A172 (cell line): ENCODE measurements at places on chromosomes 1 and 21.

GRCh38 chr21:36321325-36322082 lies 1.5 kb downstream of the MORC3 start:
- DNase-seq, result peak; percentile 50

- peak; percentile 74 for DNase-seq
Measured at GRCh38 chr1:223831755-223832636, 13.8 kb downstream of the TP53BP2 start.

- DNase-seq, result no peak
Measured at GRCh38 chr21:46617267-46618051, 12.6 kb upstream of the S100B start.

DNA sequence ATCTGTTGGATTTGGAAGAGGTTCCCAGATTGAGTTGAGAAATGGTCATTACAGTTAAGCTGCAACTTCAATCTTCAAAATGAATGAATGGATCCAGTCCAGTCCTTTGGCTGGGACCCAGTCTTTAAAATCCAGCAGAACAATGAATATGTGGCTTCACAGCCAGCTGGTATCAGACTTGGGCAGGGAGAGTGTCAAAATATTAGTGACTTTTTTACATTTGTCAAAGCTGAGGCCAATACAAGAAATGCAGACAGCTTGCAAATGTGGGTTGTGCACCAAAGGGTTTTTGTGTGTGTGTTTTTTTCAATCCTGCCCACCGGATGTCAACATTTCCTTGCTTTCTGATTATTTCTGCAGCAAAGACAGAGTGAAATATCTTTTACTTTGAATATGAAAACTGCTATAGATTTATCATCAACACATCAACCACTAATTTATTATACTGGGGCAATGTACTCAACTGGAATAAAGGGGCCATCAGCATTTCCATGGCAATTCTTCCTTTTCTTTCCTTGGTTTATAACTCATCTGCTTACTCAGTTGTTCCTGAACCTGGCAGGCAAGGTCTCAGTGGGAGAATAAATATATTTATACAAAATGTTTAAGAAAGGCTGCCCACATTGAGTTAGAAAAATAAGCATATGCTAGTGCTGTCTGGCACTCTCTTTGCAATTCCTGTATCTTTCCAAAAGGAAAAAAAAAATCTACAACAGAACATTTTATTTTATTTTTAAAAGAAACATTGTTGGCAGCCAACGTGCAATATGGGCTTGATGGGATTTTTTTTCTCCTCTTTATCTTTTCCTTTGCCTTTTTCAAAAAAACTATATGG lies 491.6 kb upstream of the C1orf87 start:
- DNase-seq, result no peak

DNA sequence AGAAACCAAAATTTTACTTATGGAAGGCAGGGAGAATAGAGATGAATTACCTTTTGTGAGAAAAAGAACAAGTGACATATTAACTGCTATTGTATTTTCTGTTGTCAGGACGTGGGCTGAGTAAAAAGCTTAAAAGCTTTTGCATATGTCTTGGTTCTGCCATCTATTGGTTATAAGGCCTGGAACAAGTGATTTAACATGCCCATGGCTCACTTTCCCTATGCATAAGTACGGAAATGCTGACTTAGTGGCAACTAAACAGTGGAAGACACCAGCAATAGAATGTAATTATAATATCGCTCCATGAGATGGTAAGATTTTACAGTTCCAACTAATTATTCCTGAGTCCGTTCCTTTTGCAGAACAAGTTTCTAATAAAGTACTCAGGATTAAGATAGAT lies 6.7 kb upstream of the CTSS start:
- no peak for DNase-seq

- DNase-seq, result peak; percentile 91
Measured at GRCh38 chr1:198672124-198672523, 33.3 kb downstream of the PTPRC start.

GRCh38 chr1:10495475-10495817 lies 20.7 kb downstream of the PEX14 start:
- DNase-seq, result no peak

DNA sequence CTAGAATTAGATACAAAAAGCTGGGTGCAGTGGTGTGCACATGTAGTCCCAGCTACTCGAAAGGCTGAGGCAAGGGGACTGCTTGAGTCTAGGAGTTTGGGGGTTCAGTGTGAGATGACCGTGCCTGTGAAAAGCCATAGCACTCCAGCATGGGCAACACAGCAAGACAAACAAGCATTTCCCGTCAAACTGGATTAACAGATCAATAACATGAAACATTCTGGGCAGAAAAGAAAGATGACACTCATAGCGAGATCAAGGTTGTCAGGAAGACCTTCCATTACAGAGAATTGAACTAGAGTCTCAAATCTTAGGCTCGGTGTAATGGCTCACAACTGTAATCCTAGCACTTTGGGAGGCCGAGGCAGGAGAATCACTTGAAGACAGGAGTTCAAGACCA lies 14.0 kb downstream of the TFB2M start:
- no peak for DNase-seq

DNA sequence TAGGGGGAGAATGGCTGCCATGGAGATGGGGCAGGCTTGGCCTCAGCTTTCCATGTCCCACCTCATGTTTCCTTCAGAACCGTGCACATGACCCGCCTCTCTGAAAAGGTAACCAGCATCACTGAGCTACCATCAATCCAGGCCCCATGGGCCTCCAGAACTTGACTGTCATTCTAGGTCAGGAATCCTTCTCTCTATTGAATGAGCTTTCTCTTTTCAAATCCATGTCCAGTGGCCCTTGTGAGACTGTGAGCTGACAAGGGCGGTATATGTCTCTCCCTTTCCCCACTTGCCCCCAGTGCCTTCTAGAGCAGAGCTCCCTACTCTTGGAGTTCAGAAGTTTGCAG lies 4.4 kb downstream of the CSRP1 start:
- DNase-seq, result no peak

GRCh38 chr1:206575165-206575893 lies 36.9 kb downstream of the EIF2D start:
- peak; percentile 74 for DNase-seq

GRCh38 chr1:197915862-197916499 lies 1.2 kb upstream of the LHX9 start:
- DNase-seq, result peak; percentile 75

DNA sequence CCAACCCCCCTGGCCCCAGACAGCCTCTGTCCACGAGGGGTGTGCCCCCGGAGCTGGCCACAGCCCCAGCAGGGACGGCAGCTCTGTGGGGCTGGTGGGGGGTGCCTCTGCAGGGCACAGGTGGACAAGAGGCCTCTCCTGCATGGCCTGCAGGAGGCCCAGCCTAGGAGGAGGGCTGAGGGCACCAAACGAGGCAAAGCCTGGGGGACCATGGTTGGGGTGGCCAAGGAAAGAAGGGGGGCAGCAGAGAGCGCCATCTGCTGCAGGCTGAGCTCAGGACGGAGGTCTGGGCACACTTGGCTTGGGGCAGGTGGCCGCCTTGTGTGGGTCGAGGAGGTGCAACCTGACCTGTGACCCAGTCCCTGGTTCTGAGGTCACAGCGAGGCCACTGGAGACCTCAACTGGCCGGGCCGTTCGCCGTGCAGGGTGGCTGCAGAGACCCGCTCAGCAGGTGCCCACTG lies 27.3 kb downstream of the RRP1 start:
- no peak for DNase-seq

GRCh38 chr21:17491716-17492414 lies 21.0 kb upstream of the CXADR start:
- peak; percentile 96 for DNase-seq

DNA sequence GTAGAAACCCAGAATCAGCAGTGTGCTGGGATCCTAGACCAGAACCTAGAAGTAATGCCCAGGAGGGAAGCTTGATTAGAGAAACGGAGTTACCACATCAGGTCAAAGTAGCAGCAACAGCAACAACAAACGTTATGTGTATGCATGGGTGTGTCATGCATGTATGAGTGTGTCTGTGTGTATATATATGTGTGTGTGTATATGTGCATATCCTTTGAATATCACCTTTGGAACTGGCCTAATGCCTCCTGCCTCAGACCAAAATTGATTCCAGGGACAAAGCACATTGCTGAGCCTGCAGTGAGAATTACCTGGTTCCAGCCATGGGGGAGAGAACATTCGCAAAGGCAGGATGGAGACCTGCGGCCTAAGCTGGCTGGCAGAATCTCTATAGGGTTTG lies 55.9 kb downstream of the MAP10 start:
- DNase-seq, result no peak
